T1000 (cell line): ENCODE measurements at places on chromosomes 1 and 21.

DNA sequence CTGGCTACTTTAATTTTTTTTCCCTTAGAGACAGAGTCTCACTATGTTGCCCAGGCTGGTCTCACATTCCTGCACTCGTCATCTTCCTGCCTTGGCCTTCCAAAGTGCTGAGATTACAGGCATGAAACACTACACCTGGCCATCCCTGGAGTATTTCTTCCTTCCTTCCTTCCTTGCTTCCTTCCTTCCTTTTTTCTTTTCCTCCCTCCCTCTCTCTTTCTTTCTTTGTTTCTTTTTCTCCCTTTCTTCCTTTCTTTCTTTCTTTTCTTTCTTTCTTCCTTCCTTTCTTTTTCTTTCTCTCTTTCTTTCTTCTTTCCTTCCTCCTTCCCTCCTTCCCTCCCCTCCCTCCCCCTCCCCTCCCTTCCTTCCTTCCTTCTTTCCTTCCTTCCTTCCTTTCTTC, 46.4 kb upstream of the PM20D1 start:
- no peak for DNase-seq

GRCh38 chr1:206575894-206576737, 36.1 kb downstream of the EIF2D start:
- DNase-seq: no peak

GRCh38 chr1:246572785-246573184, 6.5 kb downstream of the CNST start:
- DNase-seq: no peak

DNA sequence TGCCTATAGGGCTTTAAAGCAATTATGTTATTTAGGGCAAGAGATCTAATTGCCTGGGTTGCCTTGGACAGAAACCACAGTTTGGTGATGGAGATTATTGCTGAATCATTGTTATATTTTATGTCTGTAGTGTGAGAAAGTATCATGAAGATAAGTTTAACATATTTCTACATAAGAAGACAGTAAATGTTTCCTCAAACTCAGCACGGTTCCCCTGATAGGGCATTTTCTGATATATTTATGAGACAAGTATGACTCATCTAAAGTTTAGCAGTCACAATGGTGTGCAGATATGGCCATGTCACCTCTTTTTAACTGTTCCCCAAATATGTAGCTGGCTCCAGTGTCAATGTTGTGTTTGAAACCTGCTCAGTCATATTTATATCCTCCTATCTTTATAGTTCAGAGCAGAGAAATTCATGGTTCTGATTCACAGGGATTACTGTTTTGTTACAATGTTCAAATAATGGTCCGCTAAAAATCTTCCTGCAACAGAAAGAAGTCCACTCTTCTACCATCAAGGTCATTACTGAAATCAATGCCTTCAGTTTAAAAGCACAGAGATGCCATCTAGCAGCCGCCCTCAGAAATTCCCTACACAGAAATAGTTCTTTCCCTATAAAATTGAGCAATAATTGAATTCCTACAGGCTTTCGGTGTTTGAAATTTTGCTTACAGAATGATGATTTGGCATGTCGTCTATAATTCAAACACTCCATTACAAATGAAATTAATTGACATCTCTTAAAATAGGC, 3.7 kb downstream of the OLFM3 start:
- DNase-seq: no peak
